ENCODE measurements at places on chromosomes 4 and X. TPM values are rescaled to one million over a fixed set of nuclear protein-coding genes. Genes with fewer than 3 reads are reported as not detected.

- H3K4me3 ChIP-seq = no peak overlapping the region
- H3K36me3 ChIP-seq = no peaks in the 10 kb centered on the region
- H3K27ac ChIP-seq = no peak overlapping the region
- H3K4me1 ChIP-seq = no peaks in the 10 kb centered on the region
- H3K27me3 ChIP-seq = no peaks in the 10 kb centered on the region
Observed at GRCh38 chrX:3191796-3192195, 150.5 kb downstream of the ARSF start.

The SRPK3 gene
- not detected for total RNA-seq

GRCh38 chrX:124238268-124238667 lies 94.2 kb upstream of the TEX13D start:
- no peaks in the 10 kb centered on the region for H3K27me3 ChIP-seq
- no peaks in the 10 kb centered on the region for H3K36me3 ChIP-seq
- no peak overlapping the region for H3K4me3 ChIP-seq
- H3K4me1 ChIP-seq = no peaks in the 10 kb centered on the region

The CXCL9 gene
- not detected for total RNA-seq

DNA sequence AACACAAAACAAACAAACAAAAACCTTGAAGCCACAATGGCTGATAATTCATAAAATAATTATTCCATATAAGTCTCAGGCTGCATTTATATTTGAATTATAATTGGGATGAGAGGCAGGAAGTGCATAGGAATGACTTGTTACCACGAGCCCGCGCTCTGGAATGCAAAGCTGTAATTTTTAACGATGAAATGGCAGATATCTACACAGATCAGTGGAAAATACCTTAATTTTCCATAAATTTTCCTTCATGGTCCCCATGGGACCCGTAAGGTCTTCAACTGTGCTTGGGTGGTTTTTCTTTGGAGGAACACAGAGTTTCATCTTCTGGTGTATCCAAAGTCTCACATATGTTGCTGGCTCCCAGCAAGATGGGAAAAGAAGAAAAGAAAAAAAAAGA lies 226.8 kb downstream of the SHOX start:
- no peaks in the 10 kb centered on the region for H3K27me3 ChIP-seq
- H3K27ac ChIP-seq = no peak overlapping the region
- no peaks in the 10 kb centered on the region for H3K4me1 ChIP-seq
- no peaks in the 10 kb centered on the region for H3K36me3 ChIP-seq
- no peak overlapping the region for H3K4me3 ChIP-seq
- DNase-seq = no peak

The F9 gene
- not detected for total RNA-seq

The FAM184B gene
- total RNA-seq = 0.54 TPM

- H3K27ac ChIP-seq = no peak overlapping the region
- peaks cover 6% of the 10 kb centered on the region for H3K4me1 ChIP-seq
- no peaks in the 10 kb centered on the region for H3K36me3 ChIP-seq
- H3K4me3 ChIP-seq = no peak overlapping the region
Observed at GRCh38 chr4:15376594-15376993, 51.2 kb upstream of the C1QTNF7 start.

- H3K4me3 ChIP-seq = no peak overlapping the region
- H3K36me3 ChIP-seq = no peaks in the 10 kb centered on the region
- DNase-seq = no peak
- H3K27me3 ChIP-seq = no peaks in the 10 kb centered on the region
- H3K4me1 ChIP-seq = no peaks in the 10 kb centered on the region
Observed at GRCh38 chrX:41688156-41688555, 617 bp upstream of the GPR34 start.

The FMR1NB gene
- total RNA-seq = not detected

The TFE3 gene
- total RNA-seq = 46.5 TPM

DNA sequence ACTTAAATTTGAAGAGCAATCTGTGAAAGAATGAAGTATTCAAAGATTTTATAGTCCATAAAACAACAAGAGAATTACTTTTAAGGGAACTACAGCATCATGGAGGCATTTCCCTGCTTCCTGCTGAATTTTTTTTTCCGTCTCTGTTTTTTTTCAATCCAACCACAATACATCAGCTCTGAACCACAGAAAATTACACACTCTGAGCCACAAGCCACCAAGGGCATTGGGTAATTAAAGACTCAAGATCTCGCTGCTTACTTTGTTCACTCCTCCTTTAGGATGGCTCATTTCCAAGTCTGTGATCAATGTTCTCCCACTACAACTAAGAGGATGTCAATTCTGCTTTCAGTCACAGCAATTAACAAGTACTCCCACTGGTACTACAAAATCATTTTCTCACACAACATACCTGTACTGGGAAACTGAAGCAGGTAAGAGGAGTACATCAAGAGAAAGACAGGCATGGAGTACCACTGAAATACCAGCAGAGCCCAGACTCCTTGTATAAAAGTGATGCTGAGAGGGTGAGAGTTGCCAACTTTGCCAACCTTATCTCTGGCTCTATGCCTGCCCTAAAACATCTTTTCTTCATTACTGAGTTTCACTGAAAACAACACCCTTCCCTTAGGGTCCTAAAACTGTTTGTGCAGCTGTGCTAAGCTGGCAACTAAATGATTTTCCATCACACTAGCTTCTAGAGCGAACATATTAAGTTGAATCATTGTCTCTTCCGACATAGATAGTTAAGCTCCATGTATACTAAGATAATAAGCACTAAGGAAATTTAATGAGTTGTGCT lies 105.8 kb upstream of the MAGEB18 start:
- DNase-seq = no peak
- H3K36me3 ChIP-seq = no peaks in the 10 kb centered on the region
- no peak overlapping the region for H3K4me3 ChIP-seq
- H3K27ac ChIP-seq = no peak overlapping the region
- no peaks in the 10 kb centered on the region for H3K27me3 ChIP-seq

- no peak overlapping the region for H3K4me3 ChIP-seq
- no peak overlapping the region for H3K27ac ChIP-seq
- H3K4me1 ChIP-seq = no peaks in the 10 kb centered on the region
- no peaks in the 10 kb centered on the region for H3K36me3 ChIP-seq
- no peak for DNase-seq
- peaks cover 9% of the 10 kb centered on the region for H3K27me3 ChIP-seq
Observed at GRCh38 chr4:8644461-8644891, 51.9 kb downstream of the CPZ start.

GRCh38 chr4:42172128-42172790 lies 19.8 kb upstream of the BEND4 start:
- H3K36me3 ChIP-seq = no peaks in the 10 kb centered on the region
- no peaks in the 10 kb centered on the region for H3K4me1 ChIP-seq
- DNase-seq = no peak
- no peak overlapping the region for H3K27ac ChIP-seq
- no peaks in the 10 kb centered on the region for H3K27me3 ChIP-seq

DNA sequence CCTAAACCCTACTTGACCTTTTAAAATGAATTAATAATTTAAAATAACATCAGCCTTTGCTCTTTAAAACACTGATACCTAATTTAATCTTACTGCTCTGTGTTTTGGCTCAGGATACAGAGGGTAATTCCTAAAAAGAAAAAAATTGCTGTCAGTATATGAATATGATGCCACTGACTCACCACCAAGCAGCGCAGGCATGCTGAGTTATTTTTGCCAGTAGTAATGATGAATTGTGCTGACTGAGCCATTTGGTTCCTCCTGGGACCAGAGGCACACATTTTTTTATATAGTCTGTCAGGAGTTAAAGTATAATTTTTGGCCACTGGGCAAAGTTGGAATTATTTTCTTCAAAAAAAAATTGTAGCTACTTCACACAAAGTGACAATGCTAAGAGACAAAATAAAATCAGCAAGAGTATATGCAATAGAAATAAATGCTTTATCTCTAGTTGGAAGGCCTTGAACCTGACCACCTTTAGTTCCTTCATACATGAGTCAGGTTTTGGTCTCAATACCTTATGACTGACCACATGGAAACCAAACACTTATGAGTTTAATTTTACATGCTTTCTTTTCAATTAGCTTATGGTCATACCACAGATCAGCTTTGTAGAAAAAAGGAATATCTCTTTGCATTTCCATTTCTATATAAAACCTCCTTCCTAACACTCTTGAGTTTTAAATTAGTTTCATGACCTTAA lies 115.1 kb downstream of the PPP3CA start:
- no peak overlapping the region for H3K4me3 ChIP-seq
- H3K27ac ChIP-seq = no peak overlapping the region
- H3K27me3 ChIP-seq = no peaks in the 10 kb centered on the region
- no peaks in the 10 kb centered on the region for H3K36me3 ChIP-seq
- H3K4me1 ChIP-seq = peaks cover 9% of the 10 kb centered on the region
- DNase-seq = peak; percentile 85

The ASB9 gene
- total RNA-seq = 0.27 TPM

GRCh38 chr4:32564626-32565025 lies 1844.5 kb downstream of the PCDH7 start:
- H3K27me3 ChIP-seq = no peaks in the 10 kb centered on the region
- no peaks in the 10 kb centered on the region for H3K36me3 ChIP-seq
- no peak overlapping the region for H3K27ac ChIP-seq
- H3K4me1 ChIP-seq = no peaks in the 10 kb centered on the region
- DNase-seq = no peak

DNA sequence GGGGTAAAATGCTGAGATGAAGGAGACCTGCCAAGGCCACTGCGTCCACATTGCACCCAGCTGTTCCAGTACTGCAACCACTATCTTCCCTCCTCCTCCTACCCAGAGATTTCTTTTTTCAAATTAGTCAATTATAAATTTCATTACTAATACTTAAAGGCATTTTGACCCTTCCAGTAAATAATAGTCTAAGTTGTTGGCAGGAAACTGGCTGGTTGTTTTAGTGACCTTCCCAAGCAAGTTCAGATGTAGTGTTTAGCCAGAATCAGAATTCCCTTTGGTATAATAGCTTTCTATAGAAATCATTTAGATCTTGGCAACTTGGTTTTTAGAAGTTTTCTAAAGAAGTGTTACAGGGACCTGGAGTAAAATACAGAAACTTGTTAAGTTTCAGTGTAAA lies 66.0 kb downstream of the AASDH start:
- no peak overlapping the region for H3K4me3 ChIP-seq
- no peaks in the 10 kb centered on the region for H3K4me1 ChIP-seq
- DNase-seq = peak; percentile 35

- H3K4me3 ChIP-seq = no peak overlapping the region
- no peak for DNase-seq
- no peak overlapping the region for H3K27ac ChIP-seq
- peaks cover 4% of the 10 kb centered on the region for H3K36me3 ChIP-seq
Observed at GRCh38 chr4:10058371-10058770, 37.1 kb upstream of the SLC2A9 start.

- H3K27me3 ChIP-seq = no peaks in the 10 kb centered on the region
- peak overlapping the region; percentile 26 for H3K27ac ChIP-seq
- H3K4me3 ChIP-seq = no peak overlapping the region
- DNase-seq = peak; percentile 92
- H3K36me3 ChIP-seq = no peaks in the 10 kb centered on the region
Observed at GRCh38 chrX:17164941-17165340, 210.1 kb upstream of the NHS start.

- peaks cover 33% of the 10 kb centered on the region for H3K4me1 ChIP-seq
- no peak overlapping the region for H3K4me3 ChIP-seq
- DNase-seq = no peak
- H3K27ac ChIP-seq = no peak overlapping the region
- H3K36me3 ChIP-seq = no peaks in the 10 kb centered on the region
Observed at GRCh38 chrX:72025236-72025770, 106.4 kb downstream of the RTL5 start.

DNA sequence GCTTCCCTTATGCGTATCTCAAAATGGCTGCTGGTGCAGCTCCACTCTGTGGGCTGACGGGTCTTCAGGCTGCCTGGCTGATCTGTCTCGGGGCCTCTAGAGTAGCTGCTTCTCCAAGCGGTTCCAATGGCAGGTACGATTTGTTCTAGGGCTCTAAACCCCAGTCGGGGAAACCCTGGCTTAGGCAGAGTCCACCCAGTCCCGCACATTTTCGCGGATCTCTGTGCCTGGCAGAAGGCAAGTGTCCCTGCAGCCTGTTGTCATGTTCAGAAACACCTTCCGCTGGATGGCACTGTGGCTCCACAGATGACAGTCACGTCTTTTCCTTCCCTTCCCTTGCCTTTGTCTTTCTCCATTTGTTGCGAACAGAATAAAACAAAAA lies 54.4 kb downstream of the NBDY start:
- H3K4me3 ChIP-seq = no peak overlapping the region
- H3K36me3 ChIP-seq = no peaks in the 10 kb centered on the region
- H3K27ac ChIP-seq = no peak overlapping the region
- H3K27me3 ChIP-seq = no peaks in the 10 kb centered on the region

GRCh38 chr4:184409911-184410692 lies 64.2 kb downstream of the IRF2 start:
- H3K36me3 ChIP-seq = no peaks in the 10 kb centered on the region
- no peak overlapping the region for H3K27ac ChIP-seq
- no peak for DNase-seq
- H3K4me3 ChIP-seq = no peak overlapping the region
- peaks cover 20% of the 10 kb centered on the region for H3K4me1 ChIP-seq

The NHSL2 gene
- total RNA-seq = 14.8 TPM

- H3K36me3 ChIP-seq = no peaks in the 10 kb centered on the region
- no peaks in the 10 kb centered on the region for H3K4me1 ChIP-seq
- no peak for DNase-seq
- H3K27me3 ChIP-seq = no peaks in the 10 kb centered on the region
Observed at GRCh38 chr4:7498446-7499200, 63.9 kb upstream of the PSAPL1 start.

GRCh38 chr4:59553721-59554091 lies 1646.4 kb upstream of the ADGRL3 start:
- H3K36me3 ChIP-seq = no peaks in the 10 kb centered on the region
- peak overlapping the region; percentile 45 for H3K4me3 ChIP-seq
- no peaks in the 10 kb centered on the region for H3K27me3 ChIP-seq
- DNase-seq = peak; percentile 52
- H3K27ac ChIP-seq = peak overlapping the region; percentile 35

The PCYT1B gene
- total RNA-seq = 6.3 TPM

GRCh38 chr4:15035159-15035558 lies 32.9 kb downstream of the CPEB2 start:
- H3K36me3 ChIP-seq = no peaks in the 10 kb centered on the region
- H3K4me3 ChIP-seq = no peak overlapping the region
- H3K4me1 ChIP-seq = peaks cover 12% of the 10 kb centered on the region
- peak; percentile 68 for DNase-seq

DNA sequence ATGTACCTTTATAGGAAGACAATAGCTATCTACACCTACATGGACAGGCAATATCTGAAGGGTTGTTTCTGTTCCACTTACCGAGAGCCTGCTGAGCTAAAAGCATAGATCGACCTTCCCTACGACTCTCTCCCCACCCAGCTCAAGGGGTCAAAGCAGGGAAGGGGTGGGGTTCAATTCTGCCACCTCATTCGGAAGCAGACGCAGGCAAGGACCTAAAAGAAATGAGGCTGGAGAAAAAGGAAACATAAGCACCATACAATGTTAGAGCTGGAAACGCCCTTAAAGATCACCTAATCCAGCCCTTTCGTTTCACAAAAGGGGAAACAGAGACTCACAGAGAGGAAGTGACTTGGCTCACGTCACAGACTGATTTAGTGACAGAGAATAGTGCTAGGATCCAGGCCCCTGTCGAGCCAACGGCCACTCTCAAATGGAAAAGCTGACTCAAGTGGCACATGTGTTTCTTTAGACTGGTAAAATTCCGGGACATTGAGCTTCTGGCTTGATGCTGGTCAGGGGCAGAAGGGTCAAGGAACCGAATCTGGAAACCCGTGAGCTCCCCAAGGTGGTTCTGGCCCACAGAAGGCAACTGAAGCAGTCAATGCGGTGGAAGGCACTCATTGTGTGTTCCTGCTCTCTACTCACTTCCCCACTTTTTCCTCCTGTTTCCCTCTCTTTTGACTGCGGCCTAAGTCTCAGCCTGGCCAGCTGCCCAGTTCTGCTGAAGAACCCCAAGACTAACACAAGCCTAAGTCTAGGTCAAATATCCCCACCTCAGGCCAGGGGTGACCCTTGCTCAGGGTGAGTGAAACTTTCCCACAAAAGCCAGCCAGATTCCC lies 7.5 kb downstream of the SEPTIN6 start:
- H3K4me1 ChIP-seq = no peaks in the 10 kb centered on the region
- no peak overlapping the region for H3K4me3 ChIP-seq
- H3K27me3 ChIP-seq = no peaks in the 10 kb centered on the region
- no peaks in the 10 kb centered on the region for H3K36me3 ChIP-seq

Data from astrocyte (in vitro differentiated cells and primary cell).